AG04450 (cell line): ENCODE measurements at places on chromosomes 16 and 17. TPM values are rescaled to one million over a fixed set of nuclear protein-coding genes. Genes with fewer than 3 reads are reported as not detected.

DNA sequence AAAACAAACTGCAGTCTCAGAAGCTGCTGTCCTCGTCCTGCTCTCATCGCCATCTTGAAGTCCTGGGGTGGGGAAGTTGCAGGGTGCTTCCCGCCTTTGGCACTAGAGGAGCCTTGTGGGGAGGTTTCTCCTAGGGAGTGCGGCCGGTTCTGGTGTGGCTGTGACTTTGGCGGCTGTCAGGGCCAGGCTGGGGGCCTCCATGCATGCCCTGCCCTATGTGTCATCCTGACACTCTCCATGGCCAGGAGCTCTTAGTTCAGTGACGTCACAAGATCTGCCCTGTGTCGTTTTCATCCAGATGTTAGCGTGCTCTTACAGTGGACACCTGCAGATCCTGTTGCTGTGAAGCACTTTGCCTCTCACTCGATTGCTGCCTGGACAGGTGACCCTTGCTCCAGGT is 49.6 kb downstream of the PLD6 start:
- no peak for DNase-seq

Gene PROCA1
- 0.51 and 0.52 TPM in 2 replicates for polyA plus RNA-seq

Gene ZG16
- not detected in 2 replicates for polyA plus RNA-seq

Gene MPHOSPH6
- 22.3 and 36.7 TPM in 2 replicates for polyA plus RNA-seq

Gene HAS3
- 0.62 and 0.92 TPM in 2 replicates for polyA plus RNA-seq

Gene PLD6
- 1.6 and 1.7 TPM in 2 replicates for polyA plus RNA-seq

Gene ZFP3
- 2.3 and 3.0 TPM in 2 replicates for polyA plus RNA-seq

DNA sequence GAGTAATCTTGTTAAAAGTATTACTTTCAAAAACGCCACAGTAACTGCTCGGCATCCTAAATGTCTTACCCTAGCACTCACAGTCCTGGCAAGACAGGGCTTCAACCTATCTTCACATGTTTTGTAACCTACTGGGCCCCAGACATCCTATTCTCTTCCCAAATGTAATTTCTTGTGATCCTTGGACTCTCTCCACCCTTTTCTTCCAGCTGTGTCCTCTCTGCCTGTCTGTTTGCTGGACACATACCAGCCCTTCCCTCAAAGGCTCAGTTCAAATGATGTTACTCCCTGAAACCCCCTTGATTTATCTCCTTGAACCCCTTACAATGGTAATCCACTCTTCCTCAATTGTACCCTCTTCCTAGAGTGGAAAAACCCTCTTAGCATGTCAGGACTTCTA is 60.1 kb upstream of the CNEP1R1 start:
- no peak for DNase-seq

GRCh38 chr16:10597187-10597601 is 16.8 kb upstream of the EMP2 start:
- DNase-seq: no peak

- DNase-seq: peak; percentile 89
Observed at GRCh38 chr17:71071837-71072236, 902.5 kb downstream of the KCNJ2 start.

DNA sequence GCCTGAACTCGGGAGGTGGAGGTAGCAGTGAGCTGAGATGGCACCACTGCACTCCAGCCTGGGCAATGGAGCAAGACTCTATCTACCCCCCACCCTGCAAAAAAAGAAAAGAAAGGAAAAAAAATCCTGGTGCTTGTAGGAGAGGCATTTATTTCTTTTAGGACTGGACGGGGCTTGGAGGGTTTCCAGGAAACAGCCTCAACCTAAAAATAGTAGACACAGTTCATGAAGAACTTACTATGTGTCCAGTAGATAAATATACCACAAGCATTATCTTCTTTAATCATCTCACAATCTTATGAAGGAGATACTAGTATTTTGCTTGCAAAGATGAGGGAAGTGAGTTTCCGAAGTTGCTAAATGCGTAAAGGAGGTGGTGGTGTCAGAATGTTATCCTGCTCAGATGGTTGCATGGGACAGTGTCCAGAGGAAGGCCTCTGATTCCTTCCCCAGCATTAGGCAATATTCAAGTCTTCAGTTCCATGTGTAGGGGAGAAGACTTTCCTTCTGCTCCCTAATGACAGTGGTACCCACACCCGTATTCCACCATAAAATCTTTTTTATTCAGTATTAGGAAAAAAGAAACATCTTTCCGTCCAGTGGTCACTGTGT is 263.2 kb downstream of the WWOX start:
- no peak for DNase-seq

- peak; percentile 46 for DNase-seq
Observed at GRCh38 chr16:87541147-87541871, 48.5 kb upstream of the ZCCHC14 start.

- no peak for DNase-seq
Observed at GRCh38 chr17:78075545-78075944, 53.0 kb downstream of the TMC6 start.

DNA sequence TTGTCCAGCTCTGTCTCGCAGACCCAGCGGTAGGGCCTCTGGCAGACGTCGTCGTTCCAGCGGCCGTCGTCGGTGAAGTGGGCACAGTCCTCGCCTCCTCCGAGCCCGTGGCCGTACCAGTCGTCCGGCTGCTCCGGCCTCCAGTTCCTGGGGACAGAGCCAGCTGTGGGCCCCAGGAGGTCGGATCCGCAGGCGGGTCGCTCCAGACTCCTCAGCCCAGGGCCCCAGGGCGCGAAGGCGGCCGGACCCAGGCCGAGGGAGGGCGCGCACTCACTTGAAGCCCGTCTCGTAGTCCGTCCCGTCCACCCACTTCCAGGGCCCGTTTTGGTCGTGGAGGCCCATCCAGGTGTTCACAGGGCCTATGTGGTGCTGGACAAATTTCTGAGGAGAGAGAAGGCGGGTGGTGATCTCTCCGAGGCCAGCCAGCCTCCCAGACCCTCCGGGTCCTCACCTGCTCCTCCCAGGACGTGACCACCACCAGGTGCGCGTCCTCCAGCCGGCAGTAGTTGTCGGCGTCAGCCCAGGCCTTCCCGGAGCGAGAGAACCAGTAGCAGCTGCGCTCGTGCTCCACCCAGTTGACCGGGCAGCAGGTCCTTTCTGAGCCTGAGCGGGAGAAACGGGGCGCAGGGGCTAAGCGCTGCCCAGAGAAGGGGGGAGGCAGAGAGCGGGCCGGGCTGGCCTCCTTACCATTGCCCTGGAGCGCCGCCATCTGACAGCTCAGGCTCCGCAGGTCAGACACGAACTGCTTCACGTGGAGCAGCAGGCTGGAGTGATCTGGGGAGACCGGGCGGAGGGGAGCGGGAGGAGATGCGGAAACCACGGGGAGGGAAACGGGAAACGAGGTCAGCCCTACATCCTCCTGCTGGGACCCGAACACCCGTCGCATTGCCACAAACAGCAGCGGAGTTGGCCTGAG is 5.2 kb downstream of the ASGR1 start:
- DNase-seq: no peak

DNA sequence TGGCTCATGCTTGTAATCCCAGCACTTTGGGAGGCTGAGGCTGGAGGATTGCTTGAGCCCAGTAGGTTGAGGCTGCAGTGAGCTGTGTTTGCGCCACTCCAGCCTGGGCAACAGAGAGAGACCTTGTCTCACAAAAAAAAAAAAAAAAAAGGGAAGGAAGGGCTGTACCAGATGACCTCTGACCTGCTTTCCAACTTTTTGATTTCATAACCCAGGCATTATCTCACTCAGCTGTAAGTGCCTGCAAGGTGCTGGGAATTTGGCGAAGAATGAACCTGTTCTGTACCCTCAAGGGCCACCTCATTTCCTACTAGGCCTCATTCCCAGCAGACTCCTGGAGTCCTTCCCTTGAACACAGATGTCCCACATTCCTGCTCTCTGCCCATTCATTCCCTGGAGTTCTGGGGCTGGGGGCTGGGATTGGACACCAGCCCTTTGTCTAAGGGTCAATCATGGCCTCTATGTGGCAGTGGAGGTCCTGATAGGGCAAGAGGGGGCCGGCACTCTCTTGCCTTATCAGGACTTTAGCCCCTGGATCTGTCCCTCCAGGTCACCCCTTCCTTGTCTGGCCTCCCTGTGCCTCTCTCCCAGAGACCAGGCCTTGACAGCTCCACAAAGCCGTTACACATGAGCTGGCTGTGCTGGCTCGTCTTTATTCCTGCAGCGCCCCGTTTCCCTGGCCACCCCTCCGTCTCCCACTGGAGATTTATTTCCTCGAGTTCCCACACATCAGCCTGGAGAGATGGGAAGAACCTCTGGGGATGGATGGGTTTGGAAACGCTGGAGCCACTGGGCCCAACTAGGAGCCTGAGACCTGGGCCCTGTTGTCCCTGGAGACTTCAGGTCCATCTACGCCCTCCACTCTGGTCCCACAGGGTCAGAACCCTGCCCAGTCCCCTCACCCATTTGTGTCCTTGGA is 821 bp upstream of the GFAP start:
- DNase-seq: no peak
